ENCODE measurements at places on chromosomes 2 and 18.

- no peak for DNase-seq
These were observed 181.8 kb upstream of the GCFC2 start for GRCh38 chr2:75892490-75892889.

DNA sequence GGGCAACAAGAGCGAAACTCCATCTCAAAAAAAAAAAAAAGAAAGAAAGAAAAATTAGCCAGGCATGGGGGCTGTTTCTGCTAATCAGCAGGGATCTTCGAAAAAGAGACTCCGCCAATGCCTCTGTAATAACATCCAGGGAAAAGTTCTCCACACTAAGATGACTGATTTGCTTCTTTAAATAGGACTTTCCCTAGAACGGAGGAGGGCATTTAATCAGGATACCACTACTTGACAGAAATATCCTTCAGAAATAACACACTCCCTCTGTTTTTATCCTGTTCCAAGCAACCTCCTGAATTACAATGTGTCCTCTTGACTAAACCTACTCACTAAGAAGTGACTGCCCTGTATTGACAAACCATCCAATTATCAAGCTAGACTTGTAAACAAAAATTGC, 21.7 kb downstream of the REV1 start:
- DNase-seq: no peak

GRCh38 chr18:9755615-9756014, 47.5 kb downstream of the RAB31 start:
- no peak for DNase-seq

DNA sequence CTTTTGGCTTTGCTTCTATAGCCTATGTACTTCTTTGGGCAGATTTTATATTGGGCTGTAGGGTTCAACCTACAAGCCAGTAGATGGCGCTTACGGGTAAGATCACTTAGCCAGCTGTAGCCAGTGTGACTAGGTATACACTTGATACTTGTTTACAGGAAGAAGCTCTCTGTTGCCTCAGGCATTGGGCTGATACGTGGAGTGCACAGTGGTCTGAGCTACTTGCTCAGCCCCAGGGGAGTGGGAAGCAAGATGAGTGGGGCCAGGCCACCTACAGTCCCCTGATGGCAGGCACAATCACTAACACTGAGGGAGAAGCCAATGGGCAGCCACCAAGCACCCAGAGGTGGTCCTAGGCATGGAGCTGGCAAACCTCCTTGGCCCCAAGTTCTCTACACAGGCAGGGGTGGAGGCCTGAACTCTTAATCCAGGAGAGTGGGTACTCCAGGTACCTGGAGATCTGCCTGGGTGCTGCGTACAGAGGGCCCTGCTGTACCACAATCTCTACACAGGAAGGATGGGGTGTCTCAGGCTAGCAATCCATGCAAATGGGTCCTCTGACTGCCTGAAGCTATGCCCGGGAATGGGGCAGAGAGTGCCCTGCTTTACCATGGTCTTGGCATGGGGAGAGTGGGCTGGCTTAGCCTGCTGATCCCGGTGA, 122.2 kb downstream of the NCOA1 start:
- DNase-seq: no peak

DNA sequence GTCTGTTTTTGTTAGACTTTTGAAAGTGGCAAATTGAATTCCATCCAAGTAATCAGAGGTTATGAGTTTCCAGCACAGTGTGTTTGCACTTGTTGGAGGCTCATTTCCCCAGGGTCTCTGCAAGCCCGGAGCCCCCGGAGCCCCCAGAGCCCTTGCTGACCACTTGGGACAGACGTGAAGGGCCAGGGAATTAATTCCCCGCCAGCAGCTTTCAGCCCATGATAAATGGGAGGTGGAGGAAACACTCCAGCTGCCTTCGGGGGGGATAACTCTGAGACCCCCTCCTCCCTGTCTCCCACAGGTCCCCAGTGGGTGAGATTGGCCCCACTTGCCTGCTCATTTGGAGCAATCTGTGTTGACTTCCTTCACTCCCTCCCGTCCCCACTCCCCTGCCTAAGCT, 79.2 kb downstream of the KLHL29 start:
- peak; percentile 36 for DNase-seq

- DNase-seq: no peak
These were observed 9.0 kb downstream of the FOXI3 start for GRCh38 chr2:88443353-88443938.

DNA sequence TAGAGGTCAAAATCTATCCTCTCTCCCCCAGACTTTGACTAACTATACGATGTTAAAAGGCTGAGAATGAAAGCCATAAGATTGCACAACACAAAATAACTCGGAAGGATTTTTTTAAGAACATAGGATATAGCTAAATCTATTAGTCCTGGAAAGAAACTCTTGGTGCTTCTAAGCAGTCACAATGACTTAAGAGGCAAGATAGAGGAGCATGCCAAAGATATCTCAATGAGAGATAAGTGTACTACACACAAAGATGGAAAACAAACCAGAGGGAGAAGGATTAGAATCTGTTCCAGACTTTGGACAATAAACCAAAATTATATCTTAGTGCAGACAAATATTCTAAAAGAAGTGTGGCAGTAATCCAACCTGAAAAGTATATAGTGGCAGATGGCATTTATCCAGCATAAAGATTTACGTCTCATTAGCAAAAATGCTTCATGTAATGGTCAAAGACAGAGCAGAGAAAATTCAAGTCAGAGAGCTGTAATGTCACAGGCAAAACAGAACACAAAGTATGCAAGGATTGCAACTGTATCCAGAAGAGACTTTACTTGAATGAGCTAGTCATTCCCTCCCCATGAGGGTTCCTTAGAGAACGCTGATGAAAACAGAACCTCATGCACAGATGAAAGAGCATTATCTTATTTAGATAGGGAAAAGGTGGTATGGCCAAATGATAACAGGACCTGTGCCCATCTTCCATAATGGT, 28.8 kb upstream of the EVA1A start:
- DNase-seq: no peak

- no peak for DNase-seq
These were observed 496.9 kb upstream of the VRK2 start for GRCh38 chr2:57549642-57550102.

DNA sequence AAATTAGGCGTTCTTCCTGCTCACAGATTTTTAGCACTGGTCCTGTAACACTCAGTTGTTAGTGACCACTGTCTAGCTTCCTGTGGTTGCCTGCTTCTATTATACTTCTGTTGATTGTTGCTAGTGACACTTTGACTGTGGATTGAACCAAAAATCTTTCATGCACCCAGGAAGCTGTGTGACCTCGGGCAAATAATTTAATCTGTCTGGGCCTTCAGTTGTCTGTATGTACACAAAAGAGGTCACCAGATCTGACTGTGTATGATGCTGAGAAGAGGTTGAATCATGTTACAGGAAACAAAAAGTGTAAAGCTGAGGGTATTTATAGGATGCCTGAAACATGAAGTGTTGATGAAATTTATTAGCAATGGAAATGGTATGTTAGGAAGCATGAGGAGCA, 12.7 kb downstream of the ICOS start:
- DNase-seq: no peak

DNA sequence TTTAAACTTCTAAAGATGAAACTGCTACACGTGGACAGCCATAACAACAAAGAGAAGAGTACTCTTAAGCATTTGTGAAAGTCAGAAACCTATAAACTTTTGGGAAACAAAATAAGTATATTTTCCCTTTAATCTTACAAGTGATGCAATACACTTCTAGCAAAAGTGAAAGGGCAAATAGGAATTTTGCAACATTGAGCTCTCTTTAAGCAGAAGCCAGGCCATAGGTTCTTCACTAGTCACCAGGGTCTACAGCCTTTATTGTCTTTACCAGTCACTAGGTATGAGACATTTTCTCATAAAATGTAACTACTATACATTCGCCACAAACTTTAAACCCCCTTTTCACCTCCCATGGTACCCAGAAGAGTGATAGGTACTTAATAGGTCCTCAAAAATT, 37.5 kb downstream of the SCN1A start:
- no peak for DNase-seq

DNA sequence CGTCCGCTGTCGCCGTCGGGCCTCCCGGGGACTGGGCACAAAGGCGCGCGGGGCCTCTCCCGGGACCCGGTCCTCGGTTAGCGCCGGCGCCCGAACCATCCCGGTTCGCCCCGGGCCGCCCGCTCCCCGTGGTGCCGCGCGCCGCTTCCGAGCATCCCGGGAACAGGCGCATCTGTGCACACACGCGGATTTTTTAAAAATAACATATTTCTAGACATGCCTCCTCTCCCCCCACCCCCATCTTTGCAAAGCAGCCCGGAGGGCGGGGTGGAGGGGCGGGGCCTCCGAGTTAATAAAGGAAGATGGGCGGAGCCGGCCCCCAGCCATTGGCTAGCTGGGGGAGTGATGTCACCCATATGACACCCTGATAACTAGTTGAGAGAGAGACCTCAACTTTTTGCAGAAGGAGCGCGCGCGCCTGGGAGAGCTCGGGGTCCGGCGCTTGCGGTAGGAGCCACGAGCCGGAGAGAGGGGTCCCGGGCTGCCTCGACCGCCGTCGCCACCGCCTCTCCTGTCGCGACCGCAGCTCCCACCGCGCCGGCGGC, at the start of gene SOX11:
SOX11 (plus strand) TSS at position 400 of the 545 bp plus-strand sequence. CDS start 338 bp downstream, outside the sequence.
- DNase-seq: peak; percentile 91

GRCh38 chr18:75105551-75106254, 103.2 kb downstream of the PTGR3 start:
- no peak for DNase-seq

GRCh38 chr2:212906620-212907019, 244.8 kb downstream of the IKZF2 start:
- DNase-seq: no peak

GRCh38 chr18:44135741-44136140, 544.9 kb upstream of the SETBP1 start:
- DNase-seq: no peak

DNA sequence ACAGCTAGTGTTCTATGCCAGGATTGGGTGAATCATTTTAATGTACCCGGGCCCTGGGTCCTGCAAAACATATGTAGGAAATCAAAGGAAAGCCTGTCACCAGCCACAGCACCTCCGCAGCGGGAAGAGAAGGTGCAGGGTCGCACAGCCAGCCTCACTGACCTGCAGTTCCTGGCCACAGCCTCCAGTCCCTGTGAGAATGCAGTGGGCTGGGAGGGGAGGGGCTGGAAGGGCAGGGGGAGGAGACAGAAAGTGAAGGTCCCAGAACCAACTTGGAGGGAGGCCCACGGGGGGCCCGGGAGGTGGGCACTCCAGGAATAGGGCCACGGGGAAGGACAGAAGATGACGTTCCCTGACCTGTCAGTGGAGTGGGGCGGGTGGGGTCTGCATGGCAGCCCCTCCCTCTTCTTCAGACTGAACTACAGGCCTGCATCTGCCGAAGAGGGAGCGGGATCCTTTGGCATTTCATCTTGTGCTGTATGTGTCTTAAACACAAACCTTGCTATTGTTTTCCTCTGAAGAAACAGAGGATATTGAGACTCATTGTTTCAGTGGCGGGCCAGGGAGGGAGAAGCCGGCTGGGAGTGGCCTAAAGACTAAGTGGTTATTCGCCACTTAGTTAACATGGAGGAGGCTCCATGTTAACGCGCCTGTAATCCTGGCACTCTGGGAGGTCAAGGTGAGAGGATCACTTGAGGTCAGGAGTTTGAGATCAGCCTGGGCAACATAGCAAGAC, 7.5 kb downstream of the MAL start:
- no peak for DNase-seq

DNA sequence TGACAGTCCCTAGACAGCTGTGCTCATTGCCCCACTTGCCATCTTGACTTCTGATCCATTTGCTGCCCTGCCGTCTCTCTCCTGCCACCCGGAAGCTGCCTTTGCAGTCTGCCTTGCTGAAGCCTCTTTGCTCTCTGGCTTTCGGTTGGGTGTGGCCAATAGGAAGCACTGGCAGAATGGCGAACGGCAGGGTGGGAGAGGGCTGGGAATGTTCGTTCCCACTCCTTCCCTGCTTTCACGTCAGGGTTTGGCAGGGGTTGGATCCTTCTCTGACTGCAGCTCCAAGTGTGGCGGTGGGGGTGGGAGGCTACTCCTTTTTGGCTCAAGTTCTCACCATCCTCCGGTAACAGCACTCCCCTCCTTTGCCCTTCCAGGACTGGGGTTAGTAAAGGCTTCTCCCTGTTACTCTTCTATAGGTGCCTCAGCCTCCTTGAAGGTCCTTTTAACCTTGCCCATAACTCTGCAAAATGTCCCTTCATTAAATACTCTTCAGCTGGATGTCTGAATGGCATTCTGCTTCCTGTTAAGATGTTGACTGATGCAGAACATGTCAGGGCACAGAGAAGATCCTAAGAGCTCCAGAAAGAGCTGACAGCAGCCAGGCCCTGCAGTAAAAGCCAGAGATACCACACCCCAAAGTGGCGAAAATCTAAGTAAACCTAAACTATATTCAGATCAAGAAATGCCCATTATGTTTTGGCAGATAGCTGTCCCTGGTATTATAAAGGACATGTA, 299.7 kb downstream of the CDCA7 start:
- no peak for DNase-seq

DNA sequence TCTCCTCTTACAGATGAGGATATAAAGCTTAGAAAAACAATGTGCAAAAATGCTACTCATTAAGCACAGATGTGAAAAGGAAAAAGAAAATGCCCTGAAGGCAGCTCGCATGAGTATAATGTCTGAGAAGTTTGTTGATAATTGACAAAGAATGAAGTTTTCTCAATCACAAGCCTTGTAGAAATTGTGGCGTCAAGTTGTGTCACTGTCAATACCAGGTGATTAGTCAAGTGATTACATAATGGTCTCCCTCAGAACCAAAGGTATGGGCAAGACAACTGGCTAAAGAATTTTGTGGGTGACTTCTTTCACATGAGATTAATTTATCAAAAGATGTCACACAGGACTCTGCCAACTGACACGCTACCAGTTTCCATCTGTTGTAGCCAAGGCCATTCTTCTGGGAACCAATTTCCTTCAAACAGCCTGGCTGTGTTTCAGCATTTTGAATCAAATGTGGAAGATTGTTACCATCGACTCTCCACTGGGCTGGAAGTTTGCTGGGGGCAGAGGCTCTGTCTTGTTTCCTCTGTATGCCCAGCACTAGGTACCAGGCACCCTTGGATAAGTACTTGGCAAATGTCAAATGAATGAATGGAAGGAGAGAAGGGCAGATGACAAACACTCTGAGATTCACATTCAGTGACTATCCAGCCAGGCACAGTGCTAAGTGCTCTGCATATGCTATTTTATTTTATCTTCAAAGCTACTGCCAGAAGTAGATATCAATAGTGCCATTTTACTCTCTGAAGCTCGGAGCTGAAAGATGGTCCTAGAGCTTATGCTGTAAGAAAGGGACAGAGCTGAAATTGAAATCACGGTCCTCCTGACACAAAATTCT, 5.9 kb upstream of the FN1 start:
- DNase-seq: no peak

- no peak for DNase-seq
These were observed 11.2 kb upstream of the IL18R1 start for GRCh38 chr2:102344397-102344796.

GRCh38 chr2:126889496-126890135, 9.1 kb upstream of the TEX51 start:
- DNase-seq: no peak

DNA sequence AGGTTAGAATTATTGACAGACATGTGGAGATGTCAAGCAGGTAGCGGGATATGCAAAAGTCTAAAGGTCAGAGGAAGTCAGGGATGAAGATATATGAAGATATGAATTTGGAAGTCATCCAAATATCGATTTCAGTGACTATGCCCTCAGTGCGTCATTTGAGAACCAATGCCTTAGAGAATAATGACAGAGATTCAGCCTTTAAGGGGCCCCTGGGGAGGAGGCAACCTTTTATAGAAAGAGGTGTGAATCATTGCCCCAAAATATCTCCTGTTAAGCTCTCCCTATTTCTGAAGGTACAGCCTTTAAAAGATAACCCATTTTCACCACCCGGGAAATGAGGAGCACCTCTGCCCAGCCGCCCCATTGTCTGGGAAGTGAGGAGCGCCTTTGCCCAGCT, 223.4 kb downstream of the NCKAP5 start:
- DNase-seq: no peak

- DNase-seq: no peak
These were observed 213.3 kb upstream of the HNRNPA3 start for GRCh38 chr2:176999301-176999700.

Data from NCI-H1092 (cell line).